ENCODE measurements at places on chromosomes 3 and 15. TPM values are rescaled to one million over a fixed set of nuclear protein-coding genes. Genes with fewer than 3 reads are reported as not detected.

The OXSR1 gene
- 31.0 TPM for total RNA-seq

The ITIH1 gene
- total RNA-seq = 0.85 TPM

The ZNF80 gene
- 0.54 TPM for total RNA-seq

DNA sequence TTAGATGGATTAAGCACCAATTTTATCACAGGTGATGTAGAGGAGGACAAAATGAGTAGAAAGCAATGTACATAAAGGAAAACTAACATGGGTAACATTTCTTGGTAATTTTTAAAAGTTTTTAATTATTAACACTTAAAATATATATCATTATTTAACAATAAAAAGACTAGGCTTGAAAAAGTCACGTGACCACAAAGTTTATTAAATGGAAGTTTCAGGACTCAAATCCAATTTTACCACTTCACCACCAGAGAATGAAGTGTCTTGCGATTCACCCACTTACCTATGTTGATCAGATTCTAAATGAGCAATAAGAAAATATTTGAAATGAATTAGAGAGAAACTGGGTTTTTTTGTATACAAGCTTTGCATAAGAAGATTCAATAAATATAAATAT is 721.3 kb downstream of the GBE1 start:
- no peaks in the 10 kb centered on the region for H3K4me1 ChIP-seq
- no peak overlapping the region for H3K27ac ChIP-seq
- H3K36me3 ChIP-seq = no peaks in the 10 kb centered on the region

GRCh38 chr15:69976366-69976994 is 121.2 kb downstream of the TLE3 start:
- H3K27me3 ChIP-seq = no peaks in the 10 kb centered on the region
- no peak for DNase-seq
- H3K4me1 ChIP-seq = no peaks in the 10 kb centered on the region
- H3K4me3 ChIP-seq = no peak overlapping the region
- no peak overlapping the region for H3K27ac ChIP-seq
- no peaks in the 10 kb centered on the region for H3K36me3 ChIP-seq

DNA sequence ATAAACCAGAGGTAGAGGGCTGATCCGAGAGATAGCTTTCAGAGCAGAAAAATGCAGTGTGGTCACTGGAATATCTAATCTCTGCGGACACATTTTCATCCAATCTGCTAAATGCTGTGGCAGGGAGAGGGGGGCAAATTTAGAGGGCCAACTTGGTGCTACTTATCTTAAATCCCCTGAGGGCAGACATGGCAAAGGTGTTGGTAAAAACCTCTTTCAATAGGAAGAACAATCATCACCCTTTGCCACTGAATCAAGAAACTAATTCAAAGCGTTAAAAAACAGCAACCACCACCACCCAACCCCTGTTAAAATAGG is 152.9 kb downstream of the MECOM start:
- H3K36me3 ChIP-seq = no peaks in the 10 kb centered on the region
- no peak overlapping the region for H3K27ac ChIP-seq
- H3K4me3 ChIP-seq = no peak overlapping the region
- no peak for DNase-seq

DNA sequence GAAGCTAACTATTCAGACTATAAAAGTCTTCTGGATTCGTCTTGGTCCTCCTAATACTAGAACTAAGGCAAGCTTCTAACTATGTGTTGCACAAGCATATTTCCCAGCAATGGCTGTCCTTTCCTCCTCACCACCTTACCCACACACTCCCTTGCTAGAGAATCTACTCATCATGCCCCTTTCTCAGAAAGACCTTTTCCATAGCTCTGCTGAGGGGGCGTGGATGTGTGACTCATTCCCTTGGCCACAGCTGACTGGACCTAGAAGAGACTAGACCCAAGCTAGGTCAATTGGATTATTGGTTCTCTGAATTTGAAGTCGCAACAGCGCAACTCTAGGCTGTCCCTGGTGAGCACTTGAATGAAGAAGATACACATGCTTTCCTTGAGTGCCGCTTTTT is 47.1 kb downstream of the ERC2 start:
- H3K27ac ChIP-seq = no peak overlapping the region
- no peaks in the 10 kb centered on the region for H3K27me3 ChIP-seq
- no peak overlapping the region for H3K4me3 ChIP-seq
- no peak for DNase-seq
- H3K36me3 ChIP-seq = no peaks in the 10 kb centered on the region

GRCh38 chr3:40793730-40794129 is 269.0 kb downstream of the ZNF621 start:
- no peak for DNase-seq
- H3K4me3 ChIP-seq = no peak overlapping the region
- H3K27me3 ChIP-seq = no peaks in the 10 kb centered on the region
- H3K36me3 ChIP-seq = no peaks in the 10 kb centered on the region
- H3K27ac ChIP-seq = no peak overlapping the region

All from spleen (tissue), 13 donors.